ENCODE measurements at places on chromosomes 2 and 18.

- no peak for DNase-seq
These were observed 135.9 kb upstream of the ARL4C start for GRCh38 chr2:234632527-234633391.

- DNase-seq = no peak
These were observed 194.8 kb downstream of the TPGS2 start for GRCh38 chr18:36633961-36634412.

- no peak for DNase-seq
These were observed 144.8 kb downstream of the LDLRAD4 start for GRCh38 chr18:13363359-13363758.

DNA sequence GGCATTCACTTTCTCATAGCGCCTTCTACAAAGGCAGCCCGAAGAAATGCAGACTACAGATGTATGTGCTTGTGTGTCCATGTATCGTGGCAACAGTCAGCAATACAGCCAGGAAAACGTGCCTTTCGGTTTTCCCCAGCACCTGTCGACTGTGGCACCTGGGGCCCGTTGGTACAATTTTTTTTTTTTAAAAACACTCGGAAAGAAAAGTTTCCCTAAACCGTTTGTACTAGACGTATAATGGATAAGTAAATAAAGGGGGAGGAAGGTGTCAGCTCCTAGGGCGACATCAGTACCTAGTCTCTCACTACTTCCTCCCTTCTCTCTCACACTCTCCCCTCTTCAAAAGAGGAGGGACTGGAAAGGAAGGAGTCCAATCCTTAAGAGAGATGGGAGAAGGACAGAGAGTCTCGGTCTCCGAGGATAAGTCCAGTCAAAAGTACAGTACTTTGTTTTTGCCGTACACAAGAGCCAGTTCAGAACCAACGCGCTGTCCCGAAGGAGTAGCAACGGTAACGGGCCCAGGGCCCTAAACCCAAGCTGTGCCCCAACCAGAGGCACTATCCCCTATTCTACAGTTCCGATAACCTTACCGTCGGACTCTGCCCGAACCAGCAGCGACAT, 759 bp downstream of the PPP4R3B start:
- DNase-seq = peak; percentile 49

GRCh38 chr2:186591506-186591890, 1.6 kb downstream of the ITGAV start:
- no peak for DNase-seq

- no peak for DNase-seq
These were observed 4.2 kb upstream of the EN1 start for GRCh38 chr2:118851650-118852049.

DNA sequence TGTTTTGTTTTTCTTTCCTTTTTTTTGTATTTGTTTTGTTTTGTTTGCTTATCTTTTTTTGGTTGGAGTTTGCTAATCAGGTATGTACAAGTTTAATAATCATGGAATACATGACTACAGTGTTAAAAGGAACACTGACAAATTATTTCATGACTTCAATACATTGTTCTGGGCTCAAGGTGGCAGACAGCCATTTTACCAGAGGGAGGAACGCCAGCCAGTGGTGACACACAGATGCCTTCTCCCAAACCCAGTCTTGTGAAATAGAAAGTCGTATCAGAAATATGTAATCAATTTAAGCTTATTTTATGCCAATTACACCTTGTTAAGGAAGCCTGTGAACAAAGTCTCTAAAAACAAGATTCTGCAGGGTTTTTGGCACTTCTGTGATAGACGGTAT, 264.0 kb upstream of the EPHA4 start:
- no peak for DNase-seq

- DNase-seq = peak; percentile 64
These were observed 43.7 kb downstream of the HDLBP start for GRCh38 chr2:241271706-241272302.

GRCh38 chr2:30465171-30465545, 18.1 kb downstream of the LCLAT1 start:
- DNase-seq = no peak

DNA sequence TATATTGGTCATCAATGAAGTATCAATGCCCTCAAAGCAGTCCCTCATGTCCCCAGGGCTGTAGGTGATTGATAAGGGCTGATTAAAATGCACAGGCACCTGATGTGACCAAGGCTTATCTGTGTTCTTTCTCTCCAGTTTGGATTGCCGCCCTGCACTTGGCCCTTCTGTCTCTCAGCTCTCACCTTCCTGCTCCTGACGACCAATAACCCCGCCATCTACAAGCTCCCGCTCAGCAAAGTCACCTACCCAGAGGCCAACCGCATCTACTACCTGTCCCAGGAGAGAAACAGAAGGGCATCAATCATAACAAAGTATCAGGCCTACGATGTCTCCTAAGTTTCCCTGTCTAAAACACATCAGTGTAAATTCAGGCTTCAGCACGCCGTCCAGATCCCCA, 41.8 kb upstream of the SLC14A1 start:
- no peak for DNase-seq

DNA sequence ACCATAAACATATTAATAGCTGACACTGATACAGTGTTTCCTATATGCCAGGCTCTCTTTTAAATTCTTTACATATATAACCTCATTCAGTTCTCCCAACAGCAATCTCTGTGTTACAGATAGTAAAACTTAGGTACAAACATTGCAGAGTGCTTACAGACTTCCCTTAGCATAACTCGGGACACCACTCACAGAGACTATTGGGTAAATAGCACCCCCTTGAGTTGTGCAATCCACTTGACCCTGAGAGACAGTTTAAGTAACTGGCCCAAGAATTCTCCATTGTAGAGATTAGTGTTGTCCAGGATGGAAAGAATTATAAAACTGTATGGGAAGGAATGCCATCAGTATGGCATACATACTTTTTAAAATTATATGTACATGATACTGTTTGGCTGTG, 110.1 kb downstream of the POLE4 start:
- DNase-seq = no peak

DNA sequence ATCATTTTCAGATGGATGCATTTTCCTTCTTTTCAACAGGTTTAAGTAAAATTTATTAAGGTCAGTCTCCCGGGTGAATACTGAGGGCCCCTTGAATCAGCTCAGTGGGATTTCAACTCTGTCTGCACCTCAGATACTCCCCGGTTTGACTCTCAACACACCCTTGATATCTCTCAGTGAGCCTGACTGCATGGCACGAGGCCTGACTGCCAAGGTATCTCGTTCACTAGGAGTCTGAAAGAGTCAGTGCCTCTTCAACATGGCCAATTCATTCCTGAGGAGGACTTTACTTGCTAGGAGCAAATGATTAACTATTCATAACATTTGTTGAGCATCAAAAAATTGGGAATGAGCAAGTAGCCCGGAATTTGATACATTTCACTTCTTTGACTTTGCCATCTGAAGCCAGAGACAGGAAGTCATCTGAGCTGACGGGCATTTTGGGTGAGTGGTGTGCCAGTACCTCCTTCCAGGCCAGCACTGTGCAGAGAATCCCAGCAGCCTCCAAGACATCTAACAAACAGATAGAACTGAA, 81.0 kb downstream of the VAPA start:
- DNase-seq = no peak

GRCh38 chr2:10257036-10257435, 45.7 kb upstream of the HPCAL1 start:
- DNase-seq = no peak

DNA sequence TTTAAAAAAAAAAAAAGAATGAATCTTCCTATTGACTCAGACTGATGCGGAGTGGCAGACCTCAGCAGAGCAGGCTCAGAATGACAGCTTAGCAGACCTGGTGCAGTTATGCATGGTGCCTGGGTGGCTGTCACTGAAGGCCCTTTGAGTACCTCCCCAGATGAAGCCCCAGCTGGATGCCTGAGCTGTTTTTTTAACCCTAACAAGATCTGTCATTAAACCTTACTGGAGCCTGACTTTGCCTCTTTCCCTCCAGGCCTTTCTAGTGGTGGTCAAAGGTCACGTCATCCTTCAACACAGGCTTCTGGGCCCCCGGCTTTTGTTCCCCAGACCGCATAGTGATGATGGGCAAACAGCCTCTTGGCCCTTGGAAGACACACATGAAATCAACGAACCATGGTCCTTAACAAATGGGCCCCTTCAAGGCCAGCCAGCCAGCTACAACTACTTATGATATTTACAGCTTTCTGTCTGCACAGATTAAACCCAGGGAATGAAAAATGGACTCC, 138.3 kb upstream of the CYP1B1 start:
- DNase-seq = no peak

- no peak for DNase-seq
These were observed 98.6 kb downstream of the TGFA start for GRCh38 chr2:70454936-70455544.

DNA sequence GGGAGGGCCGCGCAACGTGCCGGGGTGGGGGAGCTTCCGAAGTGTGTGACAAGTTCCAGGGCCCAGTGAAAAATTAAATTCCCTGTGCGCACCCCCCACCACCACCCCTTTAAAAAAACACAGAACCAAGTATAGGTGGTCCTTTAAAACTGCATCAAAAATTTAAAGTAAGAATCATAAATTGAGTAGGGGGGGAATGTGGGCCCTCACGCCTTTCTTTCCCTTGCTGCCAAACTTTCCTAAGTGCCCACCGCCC, 2.5 kb downstream of the BCL11A start:
- no peak for DNase-seq

- DNase-seq = no peak
These were observed 23.1 kb downstream of the MRPL44 start for GRCh38 chr2:223980397-223980735.

DNA sequence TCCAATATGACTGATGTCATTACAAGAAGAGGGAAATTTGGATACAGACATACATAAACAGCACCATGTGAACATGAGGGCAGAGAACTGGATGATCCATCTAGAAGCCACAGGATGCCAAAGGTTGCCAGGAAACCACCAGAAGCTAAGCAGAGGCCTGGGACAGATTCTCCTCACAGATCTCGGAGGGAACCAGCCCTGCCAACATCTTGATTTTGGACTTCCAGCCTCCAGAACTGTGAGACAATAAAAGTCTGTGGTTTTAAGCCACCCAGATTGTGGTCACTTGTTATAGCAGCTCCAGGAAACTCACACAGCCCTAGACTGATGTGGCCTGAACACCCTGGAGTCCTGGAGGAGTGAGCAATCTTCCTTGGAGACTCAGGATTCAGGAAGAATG, 351.6 kb downstream of the EIPR1 start:
- no peak for DNase-seq

GRCh38 chr2:38466876-38467767, 90.0 kb upstream of the ATL2 start:
- no peak for DNase-seq

DNA sequence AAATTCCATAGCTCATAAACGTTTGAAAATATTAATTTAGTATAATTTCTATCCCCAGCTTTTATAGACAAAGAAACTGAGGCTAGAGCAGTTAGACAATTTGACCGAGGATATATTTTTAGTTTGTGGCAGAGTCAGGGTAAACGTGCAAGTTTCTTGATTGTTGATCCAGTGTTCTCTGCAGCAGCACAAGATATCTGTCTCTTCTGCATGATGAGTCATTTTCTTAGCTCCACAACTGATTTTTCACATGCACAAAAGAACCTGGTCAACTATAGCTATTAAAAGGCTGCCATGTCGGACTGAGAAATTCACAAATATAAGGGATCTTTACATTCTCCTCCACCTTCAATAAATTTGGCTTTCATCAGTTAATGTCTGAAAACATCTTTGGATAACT, 143.4 kb upstream of the CYP26B1 start:
- no peak for DNase-seq

- no peak for DNase-seq
These were observed 1.3 kb downstream of the CEP68 start for GRCh38 chr2:65057391-65058052.

DNA sequence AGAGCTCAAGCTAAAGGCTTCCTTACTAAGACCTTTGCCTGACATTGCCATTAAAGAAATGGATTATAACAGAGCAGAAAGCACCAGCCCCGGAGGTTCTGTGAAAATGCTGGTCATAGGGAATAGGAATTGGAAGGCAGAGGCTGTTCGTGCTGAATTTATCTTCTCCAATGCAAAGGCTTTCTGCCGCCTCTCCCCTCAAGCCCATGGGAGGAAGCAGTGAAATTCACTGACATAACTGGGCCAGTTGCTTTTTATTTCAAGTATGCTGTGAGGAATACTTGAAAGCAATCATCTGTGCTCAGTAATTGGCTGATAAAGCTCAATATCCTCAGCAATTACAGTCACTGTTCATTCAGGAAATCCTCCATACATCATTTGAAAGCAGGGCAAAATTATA, 85.4 kb upstream of the LINC00305 start:
- no peak for DNase-seq

- DNase-seq = no peak
These were observed 3.7 kb downstream of the TMEM37 start for GRCh38 chr2:119435081-119435952.
